ENCODE measurements at places on chromosomes 11 and 22.

DNA sequence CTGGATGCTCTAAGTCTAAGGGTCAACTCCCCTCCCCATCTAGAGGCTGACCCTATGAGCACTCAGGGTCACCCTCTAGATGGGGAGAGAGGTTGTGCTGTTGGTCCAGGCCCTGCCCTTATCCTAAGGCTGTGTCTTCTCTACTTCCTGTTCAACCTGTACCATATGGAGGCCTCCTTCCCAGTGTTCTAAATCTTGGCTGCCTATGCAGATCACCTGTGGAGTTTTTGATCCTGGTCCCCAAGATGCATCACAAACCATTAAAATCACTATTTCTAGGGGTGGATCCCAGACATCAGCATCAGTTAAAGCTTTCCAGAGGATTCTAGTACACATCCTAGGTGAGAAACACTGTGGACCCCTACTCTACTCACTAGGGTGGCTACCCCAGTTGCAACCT lies 26.2 kb downstream of the LARGE1 start:
- no peak for DNase-seq

GRCh38 chr11:10429526-10429925 lies 25.5 kb upstream of the AMPD3 start:
- no peak for DNase-seq

- no peak for DNase-seq
These were observed 31.3 kb downstream of the LRRC74B start for GRCh38 chr22:21076912-21077625.

GRCh38 chr11:123282597-123282996 lies 87.5 kb upstream of the CLMP start:
- no peak for DNase-seq

GRCh38 chr11:124839128-124839971 lies 25.9 kb upstream of the ROBO3 start:
- DNase-seq = no peak

- no peak for DNase-seq
These were observed 90.8 kb downstream of the LUZP2 start for GRCh38 chr11:24587635-24588034.

DNA sequence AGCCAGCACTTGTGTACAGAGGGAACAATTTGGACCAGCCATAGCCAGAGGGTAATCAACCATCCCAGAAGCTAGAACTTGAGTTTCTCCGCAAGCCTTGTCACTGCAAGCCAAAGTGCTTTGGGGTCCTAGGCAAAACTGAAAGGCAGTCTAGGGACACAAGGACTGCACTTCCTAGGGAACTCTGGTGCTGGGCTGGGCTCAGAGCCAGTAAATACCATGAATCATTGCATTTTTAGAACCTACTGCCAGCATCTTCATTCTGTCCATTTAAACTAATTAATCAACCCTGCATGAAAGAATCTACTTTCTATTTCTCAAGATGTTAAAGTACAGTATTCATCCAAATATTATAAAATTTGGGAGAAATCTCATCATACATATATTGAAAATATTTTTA lies 20.0 kb downstream of the PATE3 start:
- DNase-seq = no peak

DNA sequence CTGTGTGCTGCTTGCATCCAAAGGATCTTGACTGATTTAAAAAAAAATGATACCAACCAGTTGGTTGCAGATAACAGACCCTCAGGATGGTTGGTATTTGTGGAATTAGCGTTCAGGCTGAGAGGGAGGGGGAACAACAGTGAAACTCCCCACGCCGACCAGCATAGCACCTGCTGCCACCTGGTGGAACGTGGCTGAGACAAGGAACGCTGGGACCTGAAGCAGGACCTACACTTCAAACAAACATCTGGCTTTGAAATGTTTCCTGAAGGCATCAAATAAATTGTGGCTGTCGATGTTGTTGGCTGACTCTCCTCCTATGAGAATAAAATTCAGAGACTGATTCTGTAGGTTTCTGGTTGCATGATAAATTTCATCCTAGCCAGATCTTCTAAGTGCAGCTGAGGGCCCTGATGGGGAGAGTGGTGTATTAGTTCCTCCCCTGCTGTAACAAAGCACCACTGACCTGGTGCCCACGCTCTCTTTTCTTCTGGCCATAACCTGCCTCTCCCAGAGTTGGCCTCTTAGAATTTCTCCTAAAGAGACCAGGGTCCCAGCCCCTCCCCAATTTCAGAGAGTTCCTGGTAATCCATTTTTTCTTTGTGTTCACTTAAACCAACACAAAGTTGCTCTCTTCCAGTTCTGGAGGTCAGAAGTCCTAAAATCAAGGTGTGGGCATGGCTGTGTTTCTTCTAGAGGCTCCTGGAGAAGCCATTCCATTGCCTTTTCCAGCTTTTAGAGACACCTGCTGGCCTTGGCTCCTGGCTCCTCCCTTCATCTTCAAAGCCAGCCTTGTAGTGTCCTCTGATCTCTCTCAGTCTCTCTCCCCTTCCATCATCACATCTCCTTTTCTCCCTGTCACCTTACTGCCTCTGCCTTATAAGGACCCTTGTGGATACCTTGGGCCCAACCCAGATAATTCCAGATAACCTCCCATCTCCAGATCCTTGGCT lies 17.3 kb downstream of the APOL2 start:
- no peak for DNase-seq

GRCh38 chr22:49298834-49299750 lies 528.6 kb downstream of the BRD1 start:
- no peak for DNase-seq

- no peak for DNase-seq
These were observed 6.3 kb downstream of the GRIK4 start for GRCh38 chr11:120517801-120518291.

DNA sequence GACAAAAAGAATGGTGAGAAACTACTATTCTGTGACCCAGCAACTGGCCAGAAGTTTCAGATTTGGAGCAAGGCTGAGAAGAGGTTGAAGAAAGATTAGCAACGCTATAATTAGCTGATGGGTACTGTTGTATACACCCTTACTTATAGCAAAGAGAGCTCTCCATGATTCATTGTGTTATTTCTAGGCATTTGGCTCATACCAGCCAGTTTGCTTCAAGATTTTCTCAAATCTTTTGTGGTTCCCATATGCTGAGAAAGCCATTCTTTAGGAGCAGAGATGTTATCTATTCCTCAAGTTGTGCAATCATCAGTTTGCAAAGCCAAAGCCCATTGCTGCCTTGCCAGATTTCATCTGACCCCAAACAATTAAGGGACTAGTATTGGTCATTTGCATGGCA lies 179.4 kb downstream of the ETS1 start:
- DNase-seq = no peak

DNA sequence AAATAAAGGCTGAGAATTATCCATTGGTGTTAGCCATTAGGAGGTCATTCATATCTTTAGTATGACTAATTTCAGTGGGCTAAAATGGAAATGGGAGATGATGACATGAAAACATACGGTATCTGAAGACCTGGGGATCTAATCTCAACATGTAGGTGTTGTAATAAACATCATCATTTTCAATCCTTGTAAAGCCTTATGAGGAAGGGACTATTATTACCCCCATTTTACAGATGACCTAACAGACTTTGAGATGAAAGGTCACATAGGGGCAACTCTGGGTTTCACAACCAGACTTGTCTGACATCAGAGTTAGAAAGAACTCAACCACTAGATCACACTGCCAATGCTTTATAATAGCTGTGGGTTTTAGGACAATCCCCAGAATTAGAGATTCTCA lies 34.8 kb upstream of the TMEM135 start:
- DNase-seq = no peak

GRCh38 chr11:84249344-84250135 lies 963.4 kb upstream of the CCDC90B start:
- DNase-seq = no peak

DNA sequence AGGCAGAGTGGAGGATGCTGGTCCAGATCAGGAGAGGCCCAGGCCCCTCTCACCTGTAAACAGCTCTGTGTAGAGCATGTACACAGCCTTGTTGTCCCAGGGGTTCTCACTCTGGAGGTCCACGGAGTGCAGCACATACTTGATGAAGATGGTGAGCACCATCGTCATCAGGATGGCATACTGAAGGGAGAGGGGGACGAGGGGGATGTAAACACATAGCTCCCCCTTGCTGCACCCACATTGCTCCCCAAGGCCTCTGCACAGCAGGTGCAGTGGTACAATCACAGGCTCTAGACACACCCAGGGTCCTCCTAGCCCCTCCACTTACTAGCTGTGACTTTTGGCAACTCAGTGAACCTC lies 2.9 kb downstream of the SYVN1 start:
- DNase-seq = no peak

GRCh38 chr22:26463101-26463661 lies 20.4 kb downstream of the HPS4 start:
- no peak for DNase-seq

GRCh38 chr11:3971756-3972404 lies 116.4 kb downstream of the STIM1 start:
- DNase-seq = no peak

GRCh38 chr22:41184679-41185078 lies 20.4 kb upstream of the L3MBTL2 start:
- no peak for DNase-seq

DNA sequence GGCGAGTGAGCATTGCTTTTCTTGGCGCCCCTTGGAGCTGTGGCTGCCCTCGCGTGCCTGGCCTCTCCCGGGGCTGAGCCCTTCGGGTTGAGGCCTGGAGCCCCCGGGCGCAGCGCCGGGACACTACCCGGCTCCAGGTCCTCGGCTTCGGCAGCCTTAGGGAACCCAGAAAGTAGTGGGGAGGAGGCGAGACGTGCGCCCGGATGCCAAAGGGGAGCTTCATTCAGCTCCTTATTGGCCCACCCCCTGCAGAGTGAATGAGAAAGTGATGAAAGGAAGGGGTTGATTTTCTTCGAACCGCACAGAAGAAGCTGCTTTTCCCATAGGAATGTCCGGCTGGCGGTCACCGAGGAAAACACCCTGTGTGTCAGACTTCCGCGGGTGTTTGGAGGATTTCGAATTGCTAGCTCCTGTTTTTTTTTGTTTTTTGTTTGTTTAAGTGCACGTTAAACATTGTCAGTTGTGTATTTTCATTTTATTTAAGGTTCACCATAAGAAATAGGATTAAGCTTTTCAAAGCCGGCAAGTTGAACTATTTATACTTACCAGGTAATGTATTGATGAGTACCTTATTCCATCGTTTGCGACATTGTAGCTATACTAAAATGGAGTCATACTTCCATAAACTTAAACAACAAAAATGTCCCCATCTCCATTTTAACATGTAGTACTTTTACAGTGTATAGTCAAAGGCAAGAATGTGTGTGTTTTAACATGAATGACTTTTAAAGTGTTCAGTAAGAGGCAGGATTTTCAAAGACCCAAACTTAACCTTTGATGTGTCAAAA lies 841 bp upstream of the EIF4G2 start:
- no peak for DNase-seq

GRCh38 chr11:44178381-44178780 lies 82.9 kb downstream of the EXT2 start:
- no peak for DNase-seq

GRCh38 chr11:79019975-79020374 lies 420.9 kb downstream of the TENM4 start:
- DNase-seq = no peak

DNA sequence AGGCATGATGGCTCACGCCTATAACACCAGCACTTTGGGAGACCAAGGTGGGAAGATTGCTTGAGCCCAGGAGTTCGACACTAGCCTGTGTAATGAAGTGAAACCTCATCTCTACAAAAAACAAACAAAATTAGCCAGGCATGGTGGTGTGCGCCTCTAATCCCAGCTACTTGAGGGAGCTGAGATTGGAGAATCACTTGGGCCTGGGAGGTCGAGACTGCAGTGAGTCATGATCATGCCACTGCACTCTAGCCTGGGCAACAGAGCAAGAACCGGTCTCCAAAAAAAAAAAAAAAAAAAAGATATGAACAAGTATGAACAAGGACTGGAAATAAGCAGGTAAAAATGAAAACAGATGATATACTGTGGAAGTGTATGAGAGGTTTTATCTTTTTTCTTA lies 54.1 kb upstream of the SOX6 start:
- no peak for DNase-seq

- DNase-seq = no peak
These were observed 20.6 kb downstream of the TMEM218 start for GRCh38 chr11:125090816-125091215.

- no peak for DNase-seq
These were observed 65.9 kb downstream of the KREMEN1 start for GRCh38 chr22:29138556-29139305.

DNA sequence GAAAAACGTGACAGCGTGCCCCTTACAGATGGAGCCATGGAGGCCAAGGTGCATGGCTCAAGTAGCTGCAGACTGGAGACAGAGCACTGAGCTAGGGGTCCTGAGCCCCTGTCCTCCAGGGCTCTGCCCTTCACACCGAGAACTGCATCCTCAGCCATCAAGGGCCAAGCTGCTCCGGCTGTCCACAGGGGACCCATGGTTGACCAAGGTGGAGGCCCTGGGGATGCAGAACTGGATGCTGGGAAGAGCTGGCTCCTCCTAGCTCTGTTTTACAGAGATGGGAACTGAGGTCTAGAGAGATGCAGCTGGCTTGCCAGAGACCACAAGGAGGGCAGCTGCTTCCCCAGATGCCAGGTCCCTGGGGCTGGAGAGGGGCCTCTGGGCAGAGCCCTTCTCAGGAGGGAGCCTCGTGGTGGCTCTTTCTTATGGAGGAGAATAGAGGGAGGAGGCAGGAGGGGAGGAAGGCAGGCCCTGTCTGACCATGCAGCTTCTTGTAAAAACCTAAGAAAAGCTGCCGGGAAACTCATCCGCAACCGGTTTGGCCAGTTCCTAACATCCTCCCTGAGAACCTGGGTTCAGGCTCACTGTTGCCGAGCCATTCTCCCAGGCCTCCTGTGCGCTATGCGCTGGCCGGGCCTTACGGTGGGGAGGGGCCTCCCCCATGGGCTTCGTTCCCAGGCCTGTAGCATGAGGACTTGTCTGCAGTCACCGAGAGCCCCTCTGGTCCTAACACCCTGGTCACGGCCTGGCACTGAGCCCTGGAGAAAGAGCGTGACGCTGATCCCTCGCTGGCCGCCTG lies 80.6 kb downstream of the WNT7B start:
- no peak for DNase-seq

- no peak for DNase-seq
These were observed 8.7 kb downstream of the EHD1 start for GRCh38 chr11:64869571-64870175.

GRCh38 chr22:33678523-33678922 lies 241.8 kb downstream of the LARGE1 start:
- DNase-seq = no peak

DNA sequence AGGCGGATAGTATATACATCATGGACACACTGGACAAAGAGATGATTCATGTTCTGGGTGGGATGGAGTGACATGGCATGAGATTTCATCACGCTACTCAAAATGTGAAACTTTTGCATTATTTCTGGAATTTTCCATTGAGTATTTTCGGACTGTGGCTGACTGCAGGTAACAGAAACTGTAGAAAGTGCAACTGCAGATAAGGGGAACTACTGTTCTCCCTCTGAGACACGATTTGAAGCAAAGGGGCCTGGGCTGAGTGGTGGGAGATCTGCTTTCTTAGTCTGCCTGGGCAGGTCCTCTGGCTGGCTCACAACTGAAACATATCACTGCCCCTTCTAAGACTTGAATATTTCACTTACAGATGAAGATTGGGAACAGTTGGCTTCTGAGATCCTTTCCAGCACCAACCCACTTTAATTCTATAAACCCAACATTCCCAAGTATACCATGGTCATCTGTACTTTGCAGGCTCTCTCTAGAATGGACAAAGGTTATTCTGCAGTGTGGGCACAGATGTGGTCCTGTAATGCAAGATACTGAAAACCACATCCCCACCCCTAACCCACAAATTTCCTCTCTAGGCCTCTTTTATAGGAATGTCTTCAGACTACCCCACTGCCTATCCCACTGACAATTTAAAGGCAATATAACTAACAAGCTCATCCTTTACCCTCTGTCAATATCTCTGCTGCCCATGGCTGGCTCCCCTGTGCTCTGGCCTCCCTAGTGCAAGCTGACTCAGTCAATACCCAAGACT lies 121.1 kb downstream of the KCNC1 start:
- no peak for DNase-seq

All from stimulated activated CD8-positive, alpha-beta memory T cell treated with anti-CD3 and anti-CD28 coated beads, Interleukin-12 subunit alpha, Interleukin-12 subunit beta, amount 100 ng/mL, for 4 hours (primary cell).